ENCODE measurements at places on chromosomes 3 and 15. TPM values are rescaled to one million over a fixed set of nuclear protein-coding genes. Genes with fewer than 3 reads are reported as not detected.

Gene ERC2
- total RNA-seq, result not detected

Gene BDH1
- 14.0 TPM for total RNA-seq

Gene TTLL3
- 44.6 TPM for total RNA-seq

Gene PLSCR2
- not detected for total RNA-seq

DNA sequence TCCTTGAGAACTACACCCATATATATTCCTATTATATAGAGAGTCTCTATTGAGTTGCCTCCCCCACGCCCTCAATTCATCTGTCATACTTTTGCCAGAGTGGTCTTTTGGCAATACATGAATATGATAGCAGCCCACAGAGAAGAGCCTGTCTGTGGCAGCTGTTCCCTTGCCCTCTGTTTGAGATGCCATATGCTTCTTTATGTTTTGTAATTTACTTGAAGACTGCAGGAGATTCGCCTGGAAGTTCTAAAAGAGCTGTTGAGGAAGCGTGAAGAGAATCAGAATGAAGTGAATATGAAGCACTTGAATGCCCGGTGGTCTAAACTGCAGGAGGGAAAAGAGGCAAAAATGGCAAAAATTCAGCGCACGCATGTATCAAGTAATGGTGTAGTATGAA lies 27.2 kb downstream of the CFAP91 start:
- DNase-seq, result no peak

GRCh38 chr3:132787616-132788300 lies 65.5 kb upstream of the NPHP3 start:
- DNase-seq, result no peak

DNA sequence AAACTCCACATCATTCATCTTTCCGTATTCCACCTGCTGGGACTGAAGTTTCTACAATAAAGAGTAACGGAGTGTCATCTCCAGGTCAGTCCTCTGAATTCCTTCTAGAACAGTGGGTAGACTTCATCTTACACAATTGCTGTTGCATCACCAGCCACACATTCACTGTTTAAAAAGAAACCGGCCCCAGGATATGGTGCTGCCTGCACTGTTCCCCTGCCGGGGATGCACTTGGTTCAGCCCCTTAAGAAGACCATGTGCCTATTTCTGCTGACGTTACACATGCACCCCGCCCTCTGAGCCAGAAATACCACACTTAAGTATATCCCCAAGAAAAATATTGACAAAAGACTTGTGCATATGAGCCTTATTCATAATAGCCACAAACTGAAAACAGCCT lies 233.4 kb downstream of the FEZF2 start:
- no peak for DNase-seq

DNA sequence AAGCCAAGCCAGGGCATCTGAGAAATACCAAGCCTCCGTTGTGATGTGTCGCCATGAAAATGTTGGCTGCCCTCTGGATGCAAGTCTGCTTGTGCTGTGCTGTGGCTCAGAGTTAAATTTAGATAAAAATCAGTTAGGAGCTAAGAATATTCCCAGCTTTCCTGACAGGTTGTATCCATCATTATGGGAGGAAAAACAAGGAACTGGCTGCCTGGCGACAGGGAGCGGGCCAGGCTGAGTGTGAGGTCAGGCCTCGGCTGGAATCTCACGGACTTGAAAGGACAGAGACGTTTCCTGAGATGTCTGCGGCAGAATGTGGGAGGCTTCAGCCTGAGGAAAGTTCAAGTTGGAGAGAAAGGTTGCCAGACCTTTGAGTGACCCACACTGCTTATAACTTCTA lies 213.8 kb downstream of the THSD4 start:
- DNase-seq, result no peak

DNA sequence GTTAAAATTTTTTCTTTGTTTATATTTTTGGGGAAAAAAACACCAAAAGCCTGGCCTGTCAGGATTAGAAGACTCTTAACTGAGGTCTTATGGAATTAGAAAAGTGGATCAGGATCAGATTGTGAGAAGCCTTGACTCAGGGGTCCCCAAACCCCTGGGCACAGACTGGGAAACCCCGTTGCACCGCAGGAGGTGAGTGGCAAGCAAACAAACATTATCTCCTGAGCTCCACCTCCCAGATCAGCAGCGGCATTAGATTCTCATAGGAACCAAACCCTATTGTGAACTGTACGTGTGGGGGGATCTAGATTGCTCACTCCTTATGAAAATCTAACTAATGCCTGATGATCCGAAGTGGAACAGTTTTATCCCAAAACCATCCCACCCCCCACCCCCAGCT lies 117.2 kb downstream of the TCF12 start:
- DNase-seq, result no peak

All from CD8-positive, alpha-beta T cell (primary cell).